Pancreas (tissue), 10 donors: ENCODE measurements at places on chromosomes 16 and 17. TPM values are rescaled to one million over a fixed set of nuclear protein-coding genes. Genes with fewer than 3 reads are reported as not detected.

GRCh38 chr16:31458073-31458843 lies 1.0 kb upstream of the ARMC5 start:
- peak; percentile 82 for DNase-seq

GRCh38 chr16:85626191-85626981 lies 13.3 kb downstream of the GSE1 start:
- DNase-seq, result no peak

DNA sequence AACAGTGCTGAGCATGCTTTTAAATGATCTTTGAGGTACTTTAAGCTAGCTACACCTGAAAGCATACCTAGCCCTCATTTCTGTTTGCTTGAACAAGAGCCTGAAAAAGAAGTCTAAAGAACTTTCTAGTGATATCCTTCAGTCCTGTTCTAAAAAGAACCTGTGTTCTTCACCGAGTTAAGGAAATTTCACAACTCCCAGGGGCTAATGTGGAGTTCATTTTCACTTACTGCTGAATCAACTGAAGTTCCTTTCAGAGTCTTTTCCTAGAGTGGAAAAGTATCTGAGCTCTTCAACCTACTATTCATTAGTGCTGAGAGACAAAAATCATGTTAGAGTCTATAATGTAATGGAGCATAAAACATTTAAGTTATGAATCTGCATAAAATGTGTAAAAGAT lies 66.9 kb downstream of the CHD9 start:
- DNase-seq, result no peak

- DNase-seq, result no peak
Measured at GRCh38 chr16:89055313-89055712, 38.3 kb upstream of the ACSF3 start.

DNA sequence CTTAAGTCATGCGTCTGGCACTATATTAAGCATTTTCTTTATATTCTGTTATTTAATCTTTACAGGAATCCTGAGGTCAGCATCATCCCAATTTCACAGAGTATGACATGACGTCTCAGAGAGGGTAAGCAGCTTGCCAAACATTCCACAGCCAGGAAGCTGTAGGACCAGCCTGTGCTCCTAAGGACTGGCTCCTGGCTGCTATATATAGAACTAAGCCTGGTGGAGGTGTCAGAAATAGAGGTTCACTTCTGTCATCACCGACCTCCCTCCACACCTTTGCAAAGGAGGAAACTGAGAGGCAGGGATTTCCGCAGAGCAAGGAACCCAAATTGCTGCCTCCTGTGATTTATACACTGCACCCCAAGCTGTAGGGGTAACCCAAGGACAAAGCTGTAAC lies 37.9 kb upstream of the NDRG4 start:
- no peak for DNase-seq

DNA sequence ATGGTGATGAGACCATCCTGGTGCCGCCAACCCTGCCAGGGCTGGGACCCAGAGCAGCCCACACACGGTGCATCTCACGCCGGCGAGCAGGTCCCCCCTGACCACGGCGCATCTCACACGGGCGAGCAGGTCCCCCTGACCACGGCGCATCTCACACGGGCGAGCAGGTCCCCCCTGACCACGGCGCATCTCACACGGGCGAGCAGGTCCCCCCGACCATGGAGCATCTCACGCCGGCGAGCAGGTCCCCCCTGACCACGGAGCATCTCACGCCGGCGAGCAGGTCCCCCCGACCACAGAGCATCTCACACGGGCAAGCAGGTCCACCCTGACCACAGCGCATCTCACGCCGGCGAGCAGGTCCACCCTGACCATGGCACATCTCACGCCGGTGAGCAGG lies 59.2 kb downstream of the MRM3 start:
- DNase-seq, result no peak

GRCh38 chr17:43832168-43832975 lies 574 bp downstream of the MPP3 start:
- peak; percentile 82 for DNase-seq

DNA sequence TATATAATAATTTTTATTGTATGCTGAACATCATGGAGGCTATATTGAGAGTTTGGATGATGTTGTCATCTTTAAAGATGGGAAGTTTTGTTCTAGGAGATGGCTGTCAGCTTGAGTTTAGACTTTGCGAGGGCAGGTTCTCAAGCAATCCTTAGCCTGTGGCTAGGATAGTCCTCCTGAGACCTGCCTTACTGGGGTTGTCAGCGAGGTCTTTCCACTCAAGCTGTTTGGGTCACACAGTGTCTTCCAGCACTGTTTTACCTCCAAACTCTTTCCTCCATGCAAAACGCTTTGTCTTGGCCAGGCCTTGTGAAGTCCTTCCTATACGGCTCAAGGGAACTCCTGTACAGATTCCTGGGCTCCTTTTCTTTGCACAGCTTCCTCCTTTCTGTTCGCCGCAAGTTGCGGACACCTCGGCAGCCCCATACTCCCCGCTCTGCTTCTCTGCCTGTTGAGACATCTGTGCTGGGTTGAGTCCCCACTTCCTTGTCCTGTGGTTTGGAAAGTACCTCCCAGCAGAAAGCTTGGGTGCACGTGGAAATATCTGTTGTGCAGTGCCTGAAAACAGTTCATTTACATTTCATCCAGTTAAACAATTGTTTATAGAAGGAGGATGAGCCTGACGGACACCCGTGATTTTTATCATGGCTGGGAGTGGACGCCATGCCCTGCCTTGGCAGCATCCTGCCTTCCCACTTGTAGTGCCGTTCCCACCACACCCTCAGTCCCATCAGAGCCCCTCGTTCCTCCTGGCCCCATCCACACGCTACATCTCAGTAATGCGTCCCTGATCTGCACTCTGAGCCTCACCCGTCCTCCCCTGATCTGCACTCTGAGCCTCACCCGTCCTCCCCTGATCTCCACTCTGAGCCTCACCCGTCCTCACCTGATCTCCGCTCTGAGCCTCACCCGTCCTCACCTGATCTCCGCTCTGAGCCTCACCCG lies 55.0 kb upstream of the CBFA2T3 start:
- DNase-seq, result no peak

DNA sequence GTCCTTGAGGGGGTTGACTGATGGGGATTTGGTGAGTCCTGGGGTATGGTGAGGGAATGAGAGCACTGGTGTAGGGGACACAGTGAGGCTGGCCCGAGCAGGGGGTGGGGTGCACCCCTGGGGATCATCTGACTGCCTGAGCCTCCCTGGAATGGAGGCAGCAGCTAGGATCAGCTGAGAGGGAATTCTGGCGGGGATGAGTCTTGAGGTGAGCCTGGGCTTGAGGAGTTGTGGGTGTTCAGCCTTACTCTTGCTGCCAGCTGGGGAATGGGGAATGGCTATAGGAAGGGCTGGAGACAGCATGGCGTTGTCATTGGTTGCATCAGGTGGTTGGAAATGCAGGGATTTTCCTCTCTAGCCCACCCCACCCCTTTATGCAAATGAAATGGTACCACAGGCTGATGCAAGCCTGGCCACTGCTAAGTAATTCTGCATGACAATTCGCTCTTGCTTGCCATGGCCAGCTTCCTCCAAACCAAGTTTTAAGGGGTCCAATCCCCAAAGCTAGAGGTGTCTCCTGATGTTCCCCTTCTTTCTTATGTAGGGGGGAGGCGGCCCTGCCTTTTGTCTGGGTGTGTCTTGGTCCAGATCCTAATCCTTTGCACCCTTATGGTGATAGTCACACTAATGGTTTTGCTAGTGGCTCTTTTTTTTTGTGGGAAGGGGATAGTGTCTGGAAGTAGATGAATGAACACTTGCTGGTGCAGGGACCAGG lies 7.5 kb downstream of the NFE2L1 start:
- no peak for DNase-seq

DNA sequence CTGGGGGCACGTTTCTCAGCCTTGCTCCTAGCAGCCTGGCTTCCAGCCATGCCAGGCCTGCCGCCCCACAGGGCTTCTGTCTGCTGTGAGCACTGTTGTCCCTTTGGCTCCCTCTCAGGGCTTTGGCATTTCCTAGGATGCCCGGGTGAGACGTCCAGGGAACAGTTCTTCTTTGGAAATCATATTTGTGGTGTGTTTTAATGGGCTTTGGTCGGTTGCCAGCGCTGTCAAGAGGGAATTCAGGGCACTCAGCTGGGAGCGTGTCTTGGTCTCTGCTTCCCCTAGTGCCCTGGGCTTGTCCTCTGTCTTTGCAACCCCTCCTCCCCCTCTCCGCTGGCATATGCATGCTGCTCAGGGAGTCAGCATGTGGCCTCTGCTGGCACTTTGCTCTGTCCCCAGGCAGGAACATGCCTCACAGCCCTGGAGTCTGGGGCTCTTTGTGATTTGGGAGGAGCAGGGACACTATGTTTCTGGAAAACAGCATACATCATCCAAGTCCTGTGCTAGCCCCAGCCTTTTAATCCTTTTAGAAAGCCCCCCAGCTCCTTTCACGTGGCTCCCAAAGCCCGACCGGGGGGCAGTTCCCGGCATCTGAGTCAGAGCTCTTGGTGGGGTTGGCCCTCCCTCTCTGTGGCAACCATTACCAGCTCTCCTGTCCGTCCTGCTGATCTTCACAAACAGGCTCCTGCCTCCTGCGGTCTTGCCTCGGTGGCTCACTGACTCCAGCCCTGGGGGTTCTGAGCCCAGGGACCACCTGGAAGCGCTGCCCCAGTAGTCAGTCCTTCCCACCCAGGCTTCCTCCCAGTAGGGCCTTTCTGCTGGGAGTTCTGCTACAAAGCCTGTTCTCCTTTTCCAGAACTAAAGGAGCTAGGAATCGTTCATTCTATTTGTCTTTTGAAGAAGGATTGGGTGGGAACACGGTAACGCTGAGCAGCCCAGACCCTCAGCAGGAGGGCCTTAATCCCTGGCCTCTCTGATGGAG lies 26.7 kb downstream of the SAP30BP start:
- DNase-seq, result peak; percentile 65

Gene DPEP2NB
- not detected for polyA plus RNA-seq

Gene PTX4
- not detected for polyA plus RNA-seq

Gene CD79B
- 1.2 TPM for polyA plus RNA-seq

Gene GNG13
- not detected for polyA plus RNA-seq
